Activated CD4-positive, alpha-beta T cell treated with anti-CD3 and anti-CD28 coated beads, Interleukin-2, amount 50 U/mL, for 16 hours (primary cell): ENCODE measurements at places on chromosomes 11 and 22.

DNA sequence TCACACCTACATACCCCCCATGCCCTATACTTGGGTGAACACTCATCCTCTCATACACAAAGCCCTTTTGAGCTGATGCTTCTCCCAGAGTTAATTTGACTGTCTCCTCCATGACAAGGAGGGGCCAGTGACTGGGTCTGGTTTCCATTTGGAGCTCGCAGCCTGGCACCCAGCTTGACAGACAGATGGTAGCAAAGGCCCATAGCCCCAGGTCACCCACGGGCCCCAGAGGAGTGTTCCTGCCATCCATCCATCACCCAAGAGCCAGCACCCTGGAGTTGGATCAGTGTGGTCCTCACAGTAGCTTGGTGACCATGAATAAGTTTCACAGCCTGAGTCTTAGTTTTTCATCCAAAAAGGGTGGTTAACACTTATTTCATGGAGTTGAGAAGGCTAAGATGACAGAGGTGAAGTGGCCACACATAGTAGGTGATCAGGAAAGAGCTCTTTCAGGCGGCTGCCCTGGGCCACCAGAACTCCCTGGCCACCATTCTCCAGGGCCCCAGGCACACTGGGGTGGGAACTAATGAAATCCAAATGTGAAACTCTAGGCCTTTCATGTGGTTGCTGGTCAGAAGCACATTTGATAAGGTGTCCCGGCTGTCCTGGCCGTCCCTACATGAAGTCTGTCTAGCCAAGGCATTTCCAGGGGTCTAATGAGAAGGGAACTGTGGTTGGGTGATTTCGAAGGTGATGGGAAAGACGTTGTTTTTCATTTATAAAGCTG lies 42.4 kb downstream of the LIF start:
- DNase-seq = no peak

DNA sequence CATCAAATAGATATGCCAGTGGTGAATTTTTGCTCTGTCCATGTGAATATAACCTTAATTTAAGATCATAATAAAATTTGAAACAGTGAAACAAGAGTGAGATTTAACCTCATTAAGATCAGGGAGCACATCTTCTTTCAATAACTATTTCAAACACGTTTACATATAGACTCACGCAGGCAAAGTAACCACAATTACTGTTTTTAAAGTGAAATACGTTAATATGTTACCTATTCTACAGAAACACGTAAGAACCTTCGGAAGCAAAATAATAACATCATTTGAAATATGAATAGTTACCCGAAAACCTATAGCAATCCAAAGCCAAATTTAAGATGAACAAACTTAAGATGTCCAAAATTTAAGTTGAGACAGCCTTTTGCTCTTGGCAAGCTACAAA lies 136.2 kb upstream of the ZC3H12C start:
- DNase-seq = no peak

- DNase-seq = no peak
Observed at GRCh38 chr22:48391820-48392219, 1435.9 kb downstream of the BRD1 start.

DNA sequence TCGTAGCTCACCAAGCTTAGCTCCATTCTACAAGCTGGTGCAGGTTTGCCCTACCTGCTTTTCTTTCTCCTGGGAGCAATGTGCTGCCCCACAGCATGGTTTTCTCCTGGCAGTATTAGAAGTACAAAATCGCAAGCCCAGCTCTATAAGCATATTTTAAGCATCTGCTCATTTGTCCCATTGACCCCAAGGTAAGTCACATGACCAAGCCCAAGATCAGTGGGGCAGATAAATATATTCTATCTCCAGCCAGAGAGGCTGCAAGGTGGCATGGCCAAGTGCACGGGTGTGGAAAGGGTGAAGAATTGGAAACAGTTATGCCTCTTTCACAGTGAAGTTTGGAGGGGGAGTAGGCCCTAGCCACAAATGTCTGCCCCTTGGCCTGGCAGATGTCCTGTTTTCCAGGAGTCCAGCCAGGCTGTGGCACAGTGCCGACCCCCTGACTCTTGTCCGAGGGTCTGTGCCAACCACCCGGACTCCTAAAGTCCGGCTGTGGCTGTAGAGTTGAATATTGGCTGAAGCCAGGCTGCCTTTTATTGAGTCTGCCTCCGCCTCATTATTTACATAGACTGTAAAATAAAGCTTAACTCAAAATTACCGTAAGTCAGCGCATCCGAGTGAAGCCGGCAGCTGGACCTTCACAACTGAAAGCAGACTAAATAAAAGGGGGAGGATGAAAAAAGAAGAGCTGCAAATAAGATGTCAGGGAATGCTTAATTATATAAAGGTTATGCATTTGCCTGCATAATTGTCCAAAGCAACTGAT lies 165.7 kb downstream of the COMMD9 start:
- DNase-seq = no peak

- peak; percentile 33 for DNase-seq
Observed at GRCh38 chr22:38706101-38706900, 557 bp downstream of the GTPBP1 start.

DNA sequence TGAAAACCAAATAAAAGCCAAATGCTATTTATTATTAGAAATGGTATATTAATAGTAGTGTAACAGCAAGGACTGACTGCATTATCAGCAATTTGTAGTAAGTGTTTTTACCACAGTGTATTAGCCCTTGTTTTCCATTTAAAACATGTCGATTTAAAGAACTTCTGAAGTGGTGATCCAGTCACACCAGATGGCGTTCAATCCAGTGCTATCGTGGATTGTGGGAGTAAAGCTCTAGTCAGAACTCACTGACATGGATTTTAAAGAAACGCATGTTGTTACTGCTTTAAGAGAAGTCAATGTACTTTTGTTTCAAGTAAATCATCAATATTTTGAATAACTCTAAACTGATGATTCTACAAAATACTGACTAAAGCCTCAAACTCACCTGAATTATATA lies 51.1 kb downstream of the LARGE2 start:
- no peak for DNase-seq

GRCh38 chr22:22881116-22882000 lies 6.3 kb upstream of the IGLL5 start:
- DNase-seq = no peak
